ENCODE measurements at places on chromosomes 4 and X. TPM values are rescaled to one million over a fixed set of nuclear protein-coding genes. Genes with fewer than 3 reads are reported as not detected.

DNA sequence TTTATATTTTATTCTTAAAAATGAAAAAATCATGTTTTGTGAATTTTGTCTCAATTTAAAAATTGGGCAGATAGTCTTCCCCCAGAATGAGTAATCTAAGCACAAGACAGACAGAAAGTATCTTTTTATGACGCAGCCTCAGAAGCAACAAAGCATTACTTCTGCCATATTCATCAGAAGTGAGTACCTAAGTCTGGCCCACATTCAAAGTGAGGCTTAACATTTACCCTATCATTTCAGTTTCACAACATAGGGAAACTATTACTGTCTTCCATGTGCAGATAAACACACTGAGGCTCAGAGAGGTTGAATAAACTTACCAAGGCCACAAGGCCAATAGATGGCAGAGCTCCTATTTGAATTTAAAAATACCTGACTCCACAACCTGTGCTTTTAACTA, 4.4 kb upstream of the PRDX4 start:
- peak overlapping the region; percentile 91 for H3K27ac ChIP-seq
- DNase-seq: peak; percentile 56
- H3K36me3 ChIP-seq: no peaks in the 10 kb centered on the region
- H3K27me3 ChIP-seq: no peaks in the 10 kb centered on the region

DNA sequence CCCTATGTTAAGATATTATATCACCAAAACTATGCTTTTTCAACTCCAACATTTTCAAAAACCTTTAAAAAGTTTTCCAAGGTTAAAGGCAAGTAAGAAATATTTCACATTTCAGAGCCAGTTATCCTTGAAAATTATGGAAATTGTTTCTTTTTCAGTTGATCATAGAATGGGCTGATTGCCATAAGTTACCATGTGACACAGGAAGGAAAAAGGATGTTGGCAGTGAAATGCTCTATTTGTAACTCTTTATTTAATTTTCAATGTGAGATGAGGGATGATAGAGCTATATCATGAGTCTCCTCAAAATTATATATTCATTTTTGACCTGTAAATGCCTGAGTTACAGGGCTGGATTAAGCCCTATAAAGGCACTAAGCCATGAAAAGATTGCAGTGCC, 93.0 kb upstream of the PLS3 start:
- no peak for DNase-seq
- H3K27me3 ChIP-seq: no peaks in the 10 kb centered on the region
- H3K4me1 ChIP-seq: no peaks in the 10 kb centered on the region
- H3K36me3 ChIP-seq: no peaks in the 10 kb centered on the region
- H3K4me3 ChIP-seq: no peak overlapping the region

DNA sequence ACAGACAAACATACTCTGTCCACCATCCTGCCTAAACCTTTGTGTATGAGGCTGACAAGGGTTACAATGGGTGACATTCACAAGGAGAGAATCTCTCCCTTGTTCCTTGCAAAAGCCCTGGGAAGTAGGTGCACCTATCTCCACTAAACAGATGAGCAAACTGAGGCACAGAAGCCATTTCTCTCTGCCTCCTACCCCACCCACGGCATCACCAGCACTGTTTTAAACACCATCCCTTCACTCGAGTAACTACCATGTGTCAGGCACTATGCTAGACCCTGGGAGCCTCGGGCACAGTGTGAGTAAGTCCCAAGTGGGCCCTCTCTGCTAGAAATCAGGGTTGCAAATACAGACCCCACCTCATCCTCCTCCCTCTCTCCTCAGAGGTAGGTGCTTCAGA, 899 bp downstream of the LYAR start:
- DNase-seq: no peak
- peak overlapping the region; percentile 95 for H3K27ac ChIP-seq

- H3K4me3 ChIP-seq: no peak overlapping the region
- H3K27ac ChIP-seq: no peak overlapping the region
- peaks cover 3% of the 10 kb centered on the region for H3K27me3 ChIP-seq
- DNase-seq: no peak
- H3K36me3 ChIP-seq: no peaks in the 10 kb centered on the region
Measured at GRCh38 chrX:153164733-153165132, 14.4 kb upstream of the MAGEA1 start.

GRCh38 chr4:137312257-137312656, 220.0 kb downstream of the PCDH18 start:
- no peaks in the 10 kb centered on the region for H3K4me1 ChIP-seq
- no peak overlapping the region for H3K27ac ChIP-seq
- no peaks in the 10 kb centered on the region for H3K27me3 ChIP-seq
- no peak for DNase-seq
- H3K36me3 ChIP-seq: no peaks in the 10 kb centered on the region

DNA sequence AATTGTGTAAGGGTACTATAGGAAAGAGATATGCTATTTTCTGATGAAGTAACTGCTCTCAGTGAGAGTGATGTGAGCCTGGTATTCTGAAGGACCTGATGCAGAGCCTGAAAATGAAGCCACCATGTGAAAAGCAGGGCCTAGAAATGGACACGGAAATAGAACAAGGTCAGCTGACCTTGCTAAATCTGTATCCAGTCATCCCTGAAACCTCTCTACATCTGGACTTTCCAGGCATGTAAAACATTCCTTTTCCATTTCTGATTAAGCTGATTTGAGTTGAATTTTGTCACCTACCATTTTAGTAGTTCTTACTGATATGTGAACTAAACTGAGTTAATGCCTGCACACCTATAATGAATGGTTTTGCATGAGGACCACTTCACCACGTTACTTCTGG, 72.4 kb upstream of the NEIL3 start:
- no peak overlapping the region for H3K27ac ChIP-seq
- H3K4me1 ChIP-seq: peaks cover 6% of the 10 kb centered on the region
- no peak overlapping the region for H3K4me3 ChIP-seq
- no peak for DNase-seq
- no peaks in the 10 kb centered on the region for H3K27me3 ChIP-seq

GRCh38 chr4:107380836-107381438, 339.1 kb downstream of the PAPSS1 start:
- H3K4me3 ChIP-seq: no peak overlapping the region
- H3K4me1 ChIP-seq: no peaks in the 10 kb centered on the region
- H3K27ac ChIP-seq: no peak overlapping the region

GRCh38 chrX:3346501-3347259, at the start of gene MXRA5:
TSS of gene MXRA5 (minus strand) at chrX:3346652. CDS start at chrX:3343833, 2,819 bp downstream.
- H3K27me3 ChIP-seq: peaks cover 5% of the 10 kb centered on the region
- H3K4me3 ChIP-seq: no peak within 1 kb of the TSS
- H3K36me3 ChIP-seq: no peaks in the 10 kb centered on the region

DNA sequence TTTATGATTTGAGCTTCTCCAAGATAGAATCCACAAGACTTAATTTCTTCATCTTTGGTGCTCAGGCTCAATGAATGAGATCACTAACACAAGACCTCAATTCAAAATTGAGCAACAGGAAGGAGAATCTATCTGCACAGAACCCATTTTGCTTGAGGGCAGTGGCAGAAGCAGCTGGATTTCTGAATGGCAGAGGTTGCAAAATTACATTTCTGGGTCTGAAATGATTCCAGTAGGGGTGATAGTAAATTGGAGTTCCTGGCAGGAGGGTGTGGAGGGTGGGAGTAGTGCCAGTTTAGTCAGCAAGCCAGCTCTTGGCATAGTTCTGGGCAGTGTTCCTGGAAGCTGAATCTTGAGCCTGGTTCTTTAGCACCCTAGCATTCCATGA, 281.1 kb downstream of the SLC7A11 start:
- no peak for DNase-seq
- no peaks in the 10 kb centered on the region for H3K36me3 ChIP-seq
- H3K27me3 ChIP-seq: no peaks in the 10 kb centered on the region
- H3K4me3 ChIP-seq: no peak overlapping the region
- H3K27ac ChIP-seq: no peak overlapping the region

- H3K4me1 ChIP-seq: peaks cover 16% of the 10 kb centered on the region
- H3K4me3 ChIP-seq: no peak overlapping the region
- peaks cover 61% of the 10 kb centered on the region for H3K27me3 ChIP-seq
- no peak for DNase-seq
Measured at GRCh38 chr4:3297066-3297859, 4.4 kb downstream of the RGS12 start.

DNA sequence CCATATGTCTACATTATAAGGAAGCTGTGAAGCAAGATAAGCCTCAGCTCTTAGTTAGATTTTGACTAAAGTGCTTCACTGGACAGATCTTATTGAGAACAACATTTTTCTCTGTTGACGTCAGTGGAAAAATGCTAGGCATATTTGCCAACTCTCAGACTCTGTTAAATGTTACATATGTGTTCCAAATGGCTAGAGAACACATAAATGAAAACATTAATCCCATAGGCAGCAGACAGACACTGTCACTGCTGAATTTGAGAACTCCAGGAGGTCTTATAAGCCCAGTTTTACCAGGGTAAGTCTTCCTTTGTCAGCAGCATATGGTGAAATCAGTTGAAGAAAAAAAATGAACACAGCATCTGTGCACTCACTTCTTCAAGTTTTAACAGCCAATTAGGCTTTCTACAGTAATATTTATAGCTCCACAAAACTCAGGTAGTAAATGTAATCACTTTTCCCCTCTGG, 186.9 kb downstream of the CAMK2D start:
- H3K27ac ChIP-seq: no peak overlapping the region
- no peak for DNase-seq
- H3K36me3 ChIP-seq: peaks cover 34% of the 10 kb centered on the region
- H3K27me3 ChIP-seq: no peaks in the 10 kb centered on the region
- H3K4me3 ChIP-seq: no peak overlapping the region

DNA sequence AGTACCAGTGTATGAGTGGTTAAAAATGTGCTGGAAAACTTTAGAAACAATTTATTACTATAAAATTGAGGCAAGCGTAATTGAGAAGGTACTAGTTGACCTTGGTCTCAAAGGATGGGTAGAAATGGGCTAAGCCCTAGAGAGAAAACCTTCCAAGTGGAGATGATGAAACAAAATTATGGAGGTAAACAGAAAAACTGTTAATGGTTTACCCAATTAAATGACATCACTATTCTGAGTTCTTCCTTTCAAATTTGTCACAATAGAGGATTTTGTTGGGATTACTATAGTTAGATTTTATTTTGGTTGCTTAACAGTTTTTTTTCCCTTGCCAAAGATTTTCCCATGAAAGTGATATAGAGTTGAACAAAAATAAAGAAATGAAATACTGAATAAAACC, 1302.5 kb upstream of the TENM3 start:
- no peaks in the 10 kb centered on the region for H3K27me3 ChIP-seq
- no peaks in the 10 kb centered on the region for H3K36me3 ChIP-seq
- no peak overlapping the region for H3K27ac ChIP-seq
- H3K4me3 ChIP-seq: no peak overlapping the region
- no peak for DNase-seq
- no peaks in the 10 kb centered on the region for H3K4me1 ChIP-seq

- H3K27me3 ChIP-seq: peaks cover 32% of the 10 kb centered on the region
- DNase-seq: no peak
- H3K36me3 ChIP-seq: no peaks in the 10 kb centered on the region
- no peak overlapping the region for H3K4me3 ChIP-seq
- H3K4me1 ChIP-seq: no peaks in the 10 kb centered on the region
- H3K27ac ChIP-seq: no peak overlapping the region
Measured at GRCh38 chr4:121989715-121990114, 37.9 kb upstream of the TRPC3 start.

- DNase-seq: no peak
- no peaks in the 10 kb centered on the region for H3K36me3 ChIP-seq
- no peak overlapping the region for H3K4me3 ChIP-seq
- peaks cover 2% of the 10 kb centered on the region for H3K27me3 ChIP-seq
- no peak overlapping the region for H3K27ac ChIP-seq
Measured at GRCh38 chrX:9835585-9836210, 49.5 kb downstream of the SHROOM2 start.

- peak; percentile 61 for DNase-seq
- peak overlapping the region; percentile 58 for H3K4me3 ChIP-seq
- no peak overlapping the region for H3K27ac ChIP-seq
- peaks cover 13% of the 10 kb centered on the region for H3K4me1 ChIP-seq
Measured at GRCh38 chrX:53321230-53321942, 40.0 kb upstream of the IQSEC2 start.

- H3K4me3 ChIP-seq: no peak overlapping the region
- H3K27ac ChIP-seq: no peak overlapping the region
- no peaks in the 10 kb centered on the region for H3K4me1 ChIP-seq
- DNase-seq: no peak
- H3K36me3 ChIP-seq: no peaks in the 10 kb centered on the region
- no peaks in the 10 kb centered on the region for H3K27me3 ChIP-seq
Measured at GRCh38 chrX:22795671-22796070, 204.1 kb upstream of the DDX53 start.

- no peak overlapping the region for H3K4me3 ChIP-seq
- no peaks in the 10 kb centered on the region for H3K36me3 ChIP-seq
- no peak for DNase-seq
- no peak overlapping the region for H3K27ac ChIP-seq
- H3K4me1 ChIP-seq: no peaks in the 10 kb centered on the region
- no peaks in the 10 kb centered on the region for H3K27me3 ChIP-seq
Measured at GRCh38 chrX:138765051-138765450, 53.5 kb upstream of the FGF13 start.

DNA sequence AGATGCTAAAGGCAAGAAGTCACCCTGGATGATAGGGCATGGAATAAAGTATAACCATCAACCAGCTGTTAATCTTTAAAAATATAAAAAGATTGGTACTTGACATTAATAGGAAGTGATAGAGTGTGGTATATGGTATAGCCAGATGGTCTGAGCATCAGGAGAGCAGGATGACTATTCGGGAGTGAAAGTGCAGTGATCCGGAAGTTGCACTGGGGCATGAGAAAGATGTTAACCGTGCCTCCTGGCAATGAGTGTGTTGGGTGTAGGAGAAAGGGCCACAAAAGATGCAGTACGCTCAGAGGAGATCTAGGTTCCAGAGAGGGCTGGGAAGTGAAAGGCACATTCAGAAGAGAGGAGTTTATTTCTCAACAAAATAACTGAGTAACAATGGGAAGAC, 65.0 kb downstream of the TSPAN7 start:
- H3K27me3 ChIP-seq: no peaks in the 10 kb centered on the region
- H3K27ac ChIP-seq: no peak overlapping the region
- no peaks in the 10 kb centered on the region for H3K36me3 ChIP-seq
- peaks cover 4% of the 10 kb centered on the region for H3K4me1 ChIP-seq
- no peak overlapping the region for H3K4me3 ChIP-seq

GRCh38 chrX:71619986-71620385, 1.7 kb upstream of the CXCR3 start:
- H3K4me1 ChIP-seq: peaks cover 70% of the 10 kb centered on the region
- peaks cover 31% of the 10 kb centered on the region for H3K36me3 ChIP-seq
- H3K4me3 ChIP-seq: peak overlapping the region; percentile 40

Gene VCX2
- total RNA-seq: not detected

Gene CCNB3
- 1.0 TPM for total RNA-seq

Gene IBSP
- total RNA-seq: not detected

Gene C4orf50
- total RNA-seq: 0.16 TPM

Gene UCP1
- not detected for total RNA-seq

Gene MND1
- total RNA-seq: 18.8 TPM

Gene EPGN
- total RNA-seq: not detected

Gene GUCY1A1
- total RNA-seq: not detected

Gene FAM9B
- total RNA-seq: not detected

Gene MAGEC2
- not detected for total RNA-seq

Gene GAGE13
- total RNA-seq: not detected

Gene RIPPLY1
- total RNA-seq: not detected

Gene CXCL8
- total RNA-seq: 10.8 TPM

Gene BEND2
- total RNA-seq: not detected

Gene CC2D2A
- total RNA-seq: not detected

Gene DCAF12L2
- total RNA-seq: not detected
